ENCODE measurements at places on chromosomes 12 and 14. TPM values are rescaled to one million over a fixed set of nuclear protein-coding genes. Genes with fewer than 3 reads are reported as not detected.

The SRRM4 gene
- 0.42 TPM for total RNA-seq

The KRT78 gene
- total RNA-seq: not detected

The TPH2 gene
- not detected for total RNA-seq

GRCh38 chr14:91373591-91374254, 43.9 kb downstream of the CCDC88C start:
- DNase-seq: no peak

- no peak for DNase-seq
Observed at GRCh38 chr14:95318399-95319311, 1.1 kb downstream of the CLMN start.

DNA sequence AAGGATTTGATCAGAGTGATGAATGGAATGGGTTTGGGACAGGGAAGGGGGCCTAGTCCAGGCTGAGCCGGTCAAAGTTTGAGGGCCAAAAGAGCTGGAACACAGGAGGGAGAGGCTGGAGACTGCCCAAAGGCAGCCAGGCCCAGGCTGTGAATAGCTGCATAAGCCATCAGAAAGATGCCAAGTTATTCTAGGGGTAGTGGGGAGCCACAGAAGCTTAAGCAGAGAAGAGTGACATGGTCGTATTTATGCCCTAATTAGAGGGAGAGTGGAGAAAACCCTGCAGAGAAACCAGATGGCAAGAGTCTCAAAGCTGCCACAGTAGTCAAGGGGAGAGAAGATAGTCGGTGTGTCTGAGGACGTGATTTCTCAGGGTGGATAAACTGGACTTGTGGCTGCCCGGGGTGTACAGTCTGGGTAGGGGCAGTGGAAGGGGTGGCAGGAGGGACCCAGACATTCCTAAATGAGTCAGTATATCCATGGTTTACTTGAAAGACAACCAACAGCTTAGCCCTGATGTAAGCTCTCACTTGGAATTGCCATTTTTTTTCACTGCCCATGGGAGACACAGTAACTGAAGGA, 99.2 kb downstream of the PRICKLE1 start:
- DNase-seq: no peak

GRCh38 chr12:61009192-61009591, 1251.0 kb upstream of the USP15 start:
- no peak for DNase-seq

All from left ventricle myocardium superior (tissue), 1 donor.